ENCODE measurements at places on chromosomes 11 and 22. TPM values are rescaled to one million over a fixed set of nuclear protein-coding genes. Genes with fewer than 3 reads are reported as not detected.

DNA sequence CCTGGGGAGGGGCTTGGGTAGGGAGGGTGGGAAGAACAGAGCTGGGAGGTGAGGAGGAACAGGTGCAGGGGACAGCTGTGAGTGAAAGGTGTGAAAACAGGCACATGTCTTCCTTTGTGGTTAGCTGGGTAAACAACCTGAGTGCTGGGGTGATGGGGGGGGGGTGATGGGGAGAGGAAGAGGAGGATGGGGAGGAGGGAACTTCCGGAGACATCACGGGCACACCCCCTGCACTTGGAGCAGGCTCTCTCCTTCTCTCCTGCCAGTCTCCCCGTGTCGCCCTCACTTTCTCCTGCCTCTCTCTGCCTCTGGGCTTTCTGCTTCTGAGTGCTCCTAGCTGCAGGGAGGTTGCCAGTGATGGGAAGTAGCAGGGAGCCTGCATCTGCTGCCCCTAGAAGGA is 8.8 kb downstream of the CXCR5 start:
- H3K36me3 ChIP-seq: no peaks in the 10 kb centered on the region
- H3K27me3 ChIP-seq: peaks cover 1% of the 10 kb centered on the region
- peaks cover 3% of the 10 kb centered on the region for H3K4me1 ChIP-seq

The SLC1A2 gene
- 54.3 TPM for total RNA-seq

GRCh38 chr22:40055143-40055883 is 60.6 kb downstream of the FAM83F start:
- H3K4me3 ChIP-seq: no peak overlapping the region
- H3K36me3 ChIP-seq: no peaks in the 10 kb centered on the region
- DNase-seq: no peak
- H3K27me3 ChIP-seq: no peaks in the 10 kb centered on the region

DNA sequence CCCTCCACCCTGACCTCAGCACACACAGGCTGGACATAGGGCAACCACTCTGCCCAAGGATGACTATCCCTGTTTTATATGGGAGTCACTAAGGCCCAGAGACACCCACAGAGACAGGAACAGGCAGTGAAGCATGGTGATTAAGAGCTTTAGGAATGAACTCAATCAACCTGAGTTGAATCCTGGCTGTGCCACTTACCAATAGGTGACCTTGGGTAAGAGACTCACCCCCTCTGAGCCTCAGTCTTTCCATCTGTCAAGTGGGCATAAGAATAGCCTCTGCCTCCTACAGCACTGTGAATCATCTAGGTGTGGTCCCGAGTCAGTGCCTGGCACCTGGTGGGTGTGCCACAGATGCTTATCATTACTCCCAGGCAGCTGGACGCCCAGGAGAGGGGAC is 6.8 kb downstream of the CRYBB1 start:
- H3K4me1 ChIP-seq: peaks cover 7% of the 10 kb centered on the region
- no peak overlapping the region for H3K27ac ChIP-seq
- no peaks in the 10 kb centered on the region for H3K36me3 ChIP-seq
- no peak for DNase-seq

DNA sequence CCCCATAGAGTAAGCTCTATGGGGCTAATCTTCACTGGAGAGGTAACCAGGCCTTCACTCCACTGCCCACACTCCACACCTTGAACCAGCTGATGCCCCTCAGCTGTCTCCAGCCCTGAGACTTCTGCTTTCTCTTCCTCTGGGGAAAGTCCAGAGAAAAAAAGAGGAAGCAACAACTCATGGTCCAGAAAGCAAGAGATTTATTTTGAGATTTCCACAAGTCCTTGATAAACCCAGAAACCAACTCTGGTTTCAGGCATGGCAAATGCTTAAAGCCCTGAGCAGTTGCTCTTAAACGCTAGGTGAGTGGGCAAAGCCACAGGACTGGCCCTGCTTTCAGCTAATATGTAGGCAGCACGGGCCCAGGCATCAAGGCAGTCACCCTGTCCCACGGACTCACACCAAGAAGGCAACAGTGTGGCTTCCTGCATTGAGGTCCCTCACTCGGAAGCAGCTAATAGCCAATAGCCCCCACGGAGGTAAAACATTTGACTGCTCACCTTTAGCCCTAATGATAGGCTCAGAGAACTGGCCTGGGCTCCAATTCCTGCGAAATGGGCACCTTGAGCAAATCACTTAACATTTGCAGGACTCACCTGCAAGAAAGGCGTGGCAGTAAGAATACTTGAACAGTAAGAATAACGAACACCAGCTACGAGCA is 4.3 kb downstream of the CYB561A3 start:
- H3K27ac ChIP-seq: no peak overlapping the region
- peaks cover 3% of the 10 kb centered on the region for H3K4me1 ChIP-seq
- H3K4me3 ChIP-seq: no peak overlapping the region
- H3K36me3 ChIP-seq: no peaks in the 10 kb centered on the region
- H3K27me3 ChIP-seq: no peaks in the 10 kb centered on the region
- DNase-seq: no peak

DNA sequence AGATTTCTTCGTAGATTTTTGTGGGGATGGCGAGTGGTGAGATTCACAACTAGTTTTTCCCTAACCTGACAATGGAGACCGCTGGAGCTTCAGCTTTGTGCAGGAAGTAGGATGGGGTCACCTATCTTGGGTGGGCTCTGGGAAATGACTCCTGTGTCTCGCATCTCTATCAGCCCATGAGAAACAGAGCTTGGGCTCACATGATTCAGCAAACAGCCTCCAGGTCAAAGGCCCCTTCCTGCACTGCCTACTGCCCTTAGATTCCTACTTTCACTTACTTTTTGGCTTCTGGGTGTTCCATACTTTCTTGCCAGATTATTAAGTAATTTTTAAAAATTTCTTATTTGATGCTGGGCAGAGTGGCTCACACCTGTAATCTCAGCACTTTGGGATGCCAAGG is 26.3 kb downstream of the C11orf96 start:
- DNase-seq: no peak
- H3K4me3 ChIP-seq: no peak overlapping the region
- H3K36me3 ChIP-seq: peaks cover 5% of the 10 kb centered on the region
- H3K4me1 ChIP-seq: peaks cover 8% of the 10 kb centered on the region
- H3K27me3 ChIP-seq: peaks cover 3% of the 10 kb centered on the region
- H3K27ac ChIP-seq: no peak overlapping the region

The GGT1 gene
- total RNA-seq: 3.1 TPM

GRCh38 chr11:9567401-9567800 is 6.1 kb upstream of the WEE1 start:
- no peak overlapping the region for H3K27ac ChIP-seq
- peaks cover 3% of the 10 kb centered on the region for H3K4me1 ChIP-seq
- H3K4me3 ChIP-seq: no peak overlapping the region
- H3K36me3 ChIP-seq: no peaks in the 10 kb centered on the region
- DNase-seq: no peak
- H3K27me3 ChIP-seq: peaks cover 3% of the 10 kb centered on the region

DNA sequence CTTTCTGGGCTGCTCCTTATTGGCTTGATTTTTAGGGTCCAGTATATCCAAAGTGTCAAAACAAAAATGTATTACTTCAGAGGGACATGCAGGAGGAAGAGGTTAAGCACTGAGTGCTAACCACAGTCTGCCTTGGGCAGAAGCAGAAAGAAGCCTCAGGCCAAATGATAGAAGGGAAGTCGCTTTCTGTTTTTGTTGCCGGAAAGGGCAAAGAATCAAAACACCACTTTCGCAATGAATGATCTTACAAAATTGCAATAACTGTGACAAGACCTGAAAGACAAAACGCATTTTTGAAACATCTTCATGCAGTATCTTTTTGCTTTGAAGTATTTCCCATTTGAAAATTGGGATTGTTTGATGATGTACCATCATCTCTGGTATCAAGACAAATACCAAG is 70.1 kb upstream of the PICALM start:
- H3K27me3 ChIP-seq: no peaks in the 10 kb centered on the region
- H3K4me3 ChIP-seq: no peak overlapping the region
- DNase-seq: no peak

GRCh38 chr11:35558513-35558912 is 33.1 kb upstream of the PAMR1 start:
- DNase-seq: no peak
- peaks cover 4% of the 10 kb centered on the region for H3K27me3 ChIP-seq
- H3K27ac ChIP-seq: no peak overlapping the region
- no peaks in the 10 kb centered on the region for H3K36me3 ChIP-seq
- no peak overlapping the region for H3K4me3 ChIP-seq

- H3K27ac ChIP-seq: no peak overlapping the region
- DNase-seq: no peak
- H3K36me3 ChIP-seq: peaks cover 6% of the 10 kb centered on the region
- peaks cover 8% of the 10 kb centered on the region for H3K4me1 ChIP-seq
These were observed 48.4 kb downstream of the COMMD9 start for GRCh38 chr11:36240801-36241200.

GRCh38 chr11:69454018-69454417 is 27.4 kb upstream of the LINC01488 start:
- no peak for DNase-seq
- H3K27me3 ChIP-seq: peaks cover 14% of the 10 kb centered on the region
- no peak overlapping the region for H3K4me3 ChIP-seq
- peaks cover 30% of the 10 kb centered on the region for H3K36me3 ChIP-seq
- H3K4me1 ChIP-seq: peaks cover 8% of the 10 kb centered on the region
- H3K27ac ChIP-seq: no peak overlapping the region

The TAF10 gene
- total RNA-seq: 124 TPM
